Esophagus squamous epithelium (tissue), 5 donors: ENCODE measurements at places on chromosomes 1 and 21. TPM values are rescaled to one million over a fixed set of nuclear protein-coding genes. Genes with fewer than 3 reads are reported as not detected.

GRCh38 chr1:61618755-61619154, 106.2 kb downstream of the TM2D1 start:
- no peak for DNase-seq
- peaks cover 21% of the 10 kb centered on the region for H3K4me1 ChIP-seq
- H3K27ac ChIP-seq = no peak overlapping the region
- no peaks in the 10 kb centered on the region for H3K27me3 ChIP-seq

DNA sequence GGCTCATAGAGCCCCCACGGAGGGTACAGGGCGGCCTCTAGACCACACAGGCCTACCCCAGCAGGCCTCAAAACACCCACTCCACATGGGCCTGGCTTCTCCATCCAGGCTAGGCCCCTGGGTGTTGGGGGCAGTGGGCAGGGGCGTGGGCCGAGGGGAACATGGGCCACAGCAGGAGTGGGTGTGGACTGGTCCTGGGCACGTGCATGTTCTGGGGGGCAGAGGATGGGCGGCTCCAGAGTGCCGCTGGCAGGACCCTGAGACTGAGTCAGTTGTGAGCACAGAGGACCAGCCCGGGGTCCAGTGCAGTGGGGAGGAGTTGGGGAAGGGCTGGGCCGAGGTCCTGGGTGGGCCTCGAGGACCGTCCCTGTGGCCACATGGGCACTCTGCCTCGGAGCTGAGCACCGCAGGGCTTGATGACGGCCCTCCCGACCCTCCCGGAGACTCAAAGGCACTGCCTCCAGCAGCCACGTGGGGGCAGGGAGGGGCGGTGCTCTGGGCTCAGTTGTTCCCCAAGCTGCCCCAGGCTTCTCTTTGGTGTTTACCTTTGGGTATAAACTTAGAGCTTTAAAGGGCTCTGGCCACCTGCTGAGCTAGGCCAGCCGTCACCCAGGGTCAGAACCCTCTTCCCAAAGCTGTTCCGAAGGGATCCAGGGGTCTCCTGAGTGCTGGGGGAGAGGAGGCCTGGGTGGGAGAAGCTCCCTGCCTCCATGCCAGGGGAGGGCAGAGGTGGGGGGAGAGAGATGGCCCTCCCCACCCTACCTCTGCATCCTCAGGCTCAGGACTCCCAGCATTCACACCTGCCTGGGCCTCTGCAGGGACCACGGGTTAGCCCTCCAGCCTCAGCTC, 79.9 kb downstream of the MORN1 start:
- H3K4me1 ChIP-seq = peaks cover 34% of the 10 kb centered on the region
- H3K27me3 ChIP-seq = no peaks in the 10 kb centered on the region
- DNase-seq = no peak
- H3K36me3 ChIP-seq = peaks cover 24% of the 10 kb centered on the region
- H3K4me3 ChIP-seq = no peak overlapping the region
- H3K27ac ChIP-seq = peak overlapping the region; percentile 92

DNA sequence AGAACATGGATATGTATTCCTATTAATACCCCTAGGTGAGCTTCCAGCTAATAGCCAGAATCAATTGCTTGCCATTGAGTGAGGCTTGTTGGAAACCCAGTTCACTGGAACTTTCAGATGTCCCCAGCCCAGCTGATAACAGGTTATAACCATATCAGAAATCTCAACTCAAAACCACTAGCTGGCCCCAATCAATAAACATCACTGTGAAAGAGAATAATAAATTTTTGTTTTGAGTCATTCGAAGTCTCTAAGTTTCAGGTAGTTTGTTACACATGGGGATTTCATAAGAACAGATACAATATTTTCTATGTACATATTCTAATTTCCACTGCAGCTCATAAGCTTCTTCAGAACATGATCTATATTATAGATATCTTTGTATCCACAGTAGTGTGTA, 162.9 kb upstream of the SNX7 start:
- no peak overlapping the region for H3K27ac ChIP-seq
- no peaks in the 10 kb centered on the region for H3K4me1 ChIP-seq
- no peaks in the 10 kb centered on the region for H3K36me3 ChIP-seq
- H3K4me3 ChIP-seq = no peak overlapping the region
- H3K27me3 ChIP-seq = no peaks in the 10 kb centered on the region

DNA sequence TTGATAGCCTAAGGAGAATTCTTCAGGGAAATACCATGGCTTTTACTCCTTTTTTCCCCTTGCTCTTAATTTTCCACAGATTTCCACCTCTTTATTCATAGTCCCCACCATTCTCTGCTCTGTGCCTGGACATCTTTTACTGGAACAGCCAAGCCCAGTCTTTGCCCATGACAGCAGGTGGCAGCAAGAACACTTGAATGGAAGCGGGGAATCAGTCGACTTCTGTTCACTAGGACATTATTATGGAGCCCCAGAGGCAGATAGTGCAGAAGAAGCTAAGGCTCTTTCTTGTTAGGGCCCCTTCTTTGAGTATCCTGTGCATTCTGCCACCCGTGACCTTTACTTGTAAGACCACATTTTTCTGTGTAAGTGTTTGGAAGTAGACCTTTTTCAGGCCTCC, 6.3 kb downstream of the OR14I1 start:
- no peak for DNase-seq
- H3K27me3 ChIP-seq = no peaks in the 10 kb centered on the region
- no peak overlapping the region for H3K4me3 ChIP-seq
- no peaks in the 10 kb centered on the region for H3K36me3 ChIP-seq
- H3K4me1 ChIP-seq = no peaks in the 10 kb centered on the region

HYI gene
- total RNA-seq = 14.3 TPM

- peak overlapping the region; percentile 57 for H3K27ac ChIP-seq
- H3K36me3 ChIP-seq = no peaks in the 10 kb centered on the region
- peaks cover 36% of the 10 kb centered on the region for H3K4me1 ChIP-seq
- no peak for DNase-seq
Observed at GRCh38 chr1:184635980-184636431, 118.7 kb downstream of the EDEM3 start.
